ENCODE measurements at places on chromosomes 7 and 10.

- DNase-seq, result no peak
Observed at GRCh38 chr7:20681258-20681882, 65.9 kb downstream of the ABCB5 start.

DNA sequence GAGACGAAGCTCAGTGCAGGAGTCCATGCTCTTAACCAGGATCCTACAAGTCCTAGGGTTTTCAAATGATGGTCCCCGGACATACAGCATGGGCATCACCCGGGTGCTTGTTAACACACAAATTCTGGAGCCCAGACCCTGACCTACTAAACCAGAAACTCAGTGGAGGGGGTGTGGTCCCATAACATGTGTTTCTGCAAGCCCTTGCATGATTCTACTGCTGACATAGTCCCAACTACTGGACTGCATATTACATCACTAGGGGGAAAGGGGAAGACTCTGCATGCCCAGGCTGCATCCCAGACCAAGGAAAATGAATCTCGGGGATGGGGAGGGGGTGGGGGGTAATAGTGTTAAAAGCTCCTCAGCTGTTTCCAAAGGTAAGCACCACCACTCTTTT, 40.3 kb downstream of the GRB10 start:
- no peak for DNase-seq

DNA sequence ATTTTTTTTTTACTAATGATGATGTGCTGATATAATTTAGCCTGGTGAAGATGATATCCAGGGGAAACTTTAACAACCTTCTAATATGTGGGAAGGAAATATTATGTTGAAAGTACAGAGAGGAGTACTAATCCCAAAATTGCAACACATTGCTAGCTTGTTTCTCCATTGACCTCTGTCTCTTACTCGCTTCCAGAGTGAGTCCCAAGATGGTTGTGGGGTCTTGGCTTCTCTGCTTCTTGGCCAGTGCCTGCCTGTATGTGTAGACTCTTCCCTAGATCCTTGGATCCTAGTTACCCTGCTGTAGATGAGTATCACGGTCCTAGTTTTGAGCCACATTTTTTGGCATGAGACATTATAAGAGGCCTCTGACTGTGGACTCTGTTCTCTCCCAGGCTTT, 17.5 kb downstream of the BMPER start:
- DNase-seq, result no peak

- no peak for DNase-seq
Observed at GRCh38 chr7:93374345-93374940, 142.3 kb downstream of the VPS50 start.

- no peak for DNase-seq
Observed at GRCh38 chr10:24618401-24618800, 105.3 kb downstream of the ARHGAP21 start.

DNA sequence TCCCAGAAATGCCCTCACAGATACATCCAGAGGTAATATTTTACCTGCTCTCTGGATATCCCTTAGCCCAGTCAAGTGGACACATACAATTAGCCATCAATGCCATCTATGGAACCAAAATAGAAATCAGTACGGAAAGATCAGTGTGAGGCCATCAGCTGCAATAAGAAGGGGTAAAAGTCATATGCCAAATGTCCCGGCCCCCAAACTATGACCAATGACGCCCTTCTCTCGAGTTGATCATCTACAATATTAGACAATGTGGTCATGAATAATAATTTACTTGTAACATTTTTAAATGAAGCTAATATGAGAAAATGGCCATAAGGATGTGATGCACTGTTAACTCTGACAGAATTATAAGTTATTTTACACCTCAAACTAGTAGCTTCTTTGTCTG, 588.9 kb downstream of the POM121L12 start:
- DNase-seq, result no peak

Measured in esophagus squamous epithelium (tissue), 5 donors.